A549 (cell line): ENCODE measurements at places on chromosomes 12 and 14. TPM values are rescaled to one million over a fixed set of nuclear protein-coding genes. Genes with fewer than 3 reads are reported as not detected.

GRCh38 chr14:102180248-102180998 is 40.7 kb downstream of the WDR20 start:
- no peak for DNase-seq

DNA sequence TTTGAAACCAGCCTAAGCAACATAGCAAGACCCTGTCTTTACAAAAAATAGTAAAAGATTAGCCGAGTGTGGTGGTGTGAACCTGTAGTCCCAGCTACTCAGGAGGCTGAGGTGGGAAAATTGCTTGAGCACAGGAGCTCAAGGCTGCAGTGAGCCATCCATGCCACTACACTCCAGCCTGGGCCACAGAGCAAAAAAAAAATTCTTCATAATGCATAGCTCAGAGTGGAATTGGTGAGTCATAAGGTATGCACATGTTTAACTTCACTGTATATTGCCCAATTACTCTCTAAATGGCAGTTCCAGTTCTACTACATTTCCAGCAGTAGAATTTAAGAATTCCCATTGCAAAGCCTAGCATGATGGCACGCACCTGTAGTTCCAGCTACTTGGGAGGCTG is 26.8 kb upstream of the CLIP1 start:
- DNase-seq: no peak

GRCh38 chr12:33476058-33476457 is 36.4 kb upstream of the SYT10 start:
- no peak for DNase-seq

DNA sequence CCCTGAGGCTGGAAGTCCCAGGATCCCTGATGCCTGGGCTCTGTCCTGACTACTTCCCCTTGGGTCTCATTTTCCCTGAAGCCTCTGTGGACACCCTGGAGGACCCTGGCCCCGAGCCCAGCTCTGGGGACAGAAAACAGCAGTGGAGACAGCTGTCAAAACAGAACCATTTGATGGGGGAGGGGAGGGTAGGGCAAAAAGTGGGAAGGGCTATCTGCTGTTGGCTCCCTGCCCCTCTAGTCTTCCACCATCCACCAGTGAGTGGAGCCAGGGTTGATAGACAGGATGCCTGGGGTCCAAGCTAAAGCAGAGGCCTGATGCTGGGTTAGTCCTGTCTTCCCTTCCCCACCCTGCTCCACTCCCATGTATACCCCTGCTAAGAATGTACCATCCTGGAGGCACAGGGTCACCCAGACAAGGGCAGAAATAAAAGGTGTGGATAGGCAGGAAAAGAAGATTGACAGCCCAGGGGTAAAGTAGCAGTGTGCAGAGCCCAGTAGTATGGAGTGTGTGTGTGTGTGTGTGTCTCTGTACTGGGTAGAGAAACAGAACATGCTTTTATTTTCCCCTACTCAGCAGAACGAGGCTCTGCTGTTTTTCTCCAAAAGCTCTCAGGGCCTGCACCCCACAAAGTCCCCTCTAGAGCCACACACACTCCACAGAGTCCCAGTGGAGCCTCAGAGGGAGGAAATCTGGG is 9.8 kb downstream of the ZNF385A start:
- DNase-seq: no peak

DNA sequence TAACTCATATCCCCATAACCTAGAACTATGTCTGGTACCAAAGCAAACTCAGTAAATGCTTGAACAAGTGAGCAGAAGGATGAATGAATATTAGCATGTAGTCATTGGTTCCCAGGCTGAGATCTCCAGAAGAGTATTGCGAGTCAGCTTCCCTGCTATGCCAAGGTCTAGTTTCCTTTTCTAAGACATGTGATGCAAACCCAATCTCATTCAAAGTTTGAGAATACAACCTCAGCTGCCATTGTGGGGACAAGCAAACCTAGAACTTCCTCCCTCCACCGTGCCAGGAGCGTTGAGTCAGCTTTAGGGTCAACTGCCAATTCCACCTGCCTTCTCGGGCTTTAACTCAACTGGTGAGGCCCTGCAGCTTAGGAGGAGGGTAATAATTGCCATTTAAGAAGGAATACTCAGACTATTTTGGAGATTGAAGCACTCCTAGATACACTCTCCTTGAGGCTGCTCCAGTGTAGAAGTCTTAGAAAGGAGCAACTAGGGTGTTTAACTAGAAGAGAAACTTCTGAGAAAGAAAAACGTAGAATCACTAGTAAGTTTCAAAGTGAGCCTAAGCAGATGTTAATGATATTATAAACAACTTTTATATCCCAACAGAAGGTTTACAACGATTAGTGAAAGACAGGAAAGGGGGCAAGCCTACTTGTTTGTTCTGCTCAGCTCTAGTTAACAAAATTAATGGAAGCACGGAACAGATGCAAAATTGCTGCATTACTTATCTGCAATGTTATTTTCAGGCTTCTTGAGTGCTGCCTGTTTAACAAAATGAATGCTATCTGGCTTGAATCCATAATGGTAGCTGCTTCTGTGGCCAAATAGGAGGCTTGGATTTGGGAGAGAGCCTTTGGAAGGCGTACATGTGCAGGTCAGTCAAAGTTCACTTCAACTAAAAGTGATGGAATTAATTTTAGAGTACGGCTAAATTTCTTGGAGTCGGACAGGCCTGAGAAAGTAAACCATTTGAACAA is 96.9 kb downstream of the HELB start:
- DNase-seq: no peak

The CD163L1 gene
- 0.22 to 0.34 TPM (median 0.22 TPM) in 3 replicates for polyA plus RNA-seq

The METTL1 gene
- polyA plus RNA-seq: 55.2 to 64.9 TPM (median 63.0 TPM) in 3 replicates

The CDKL1 gene
- polyA plus RNA-seq: 4.5 to 11.0 TPM (median 7.9 TPM) in 3 replicates

The CMA1 gene
- not detected in 3 replicates for polyA plus RNA-seq
